ENCODE measurements at places on chromosomes 2 and 18.

- no peak for DNase-seq
Measured at GRCh38 chr18:77144046-77144445, 11.5 kb upstream of the MBP start.

DNA sequence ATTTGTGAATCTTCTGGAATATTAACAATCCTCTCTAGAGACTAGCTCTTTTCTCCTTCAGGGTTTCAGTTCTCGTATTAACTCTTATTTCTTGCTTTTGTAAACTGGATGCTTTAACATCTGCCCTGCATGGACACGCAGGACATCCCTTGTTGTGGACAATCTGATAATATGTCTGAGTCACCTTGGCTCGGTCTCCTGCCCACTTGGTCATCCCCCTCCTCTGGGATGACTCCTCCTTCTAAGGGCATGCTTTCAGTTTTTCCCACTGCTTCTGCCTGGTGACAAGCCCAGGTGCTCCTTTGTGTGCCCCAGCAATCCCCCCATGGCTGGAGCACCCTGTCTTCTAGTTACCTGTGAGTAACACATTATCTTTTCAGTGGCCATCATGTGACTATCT is 460.5 kb downstream of the DSC3 start:
- no peak for DNase-seq

DNA sequence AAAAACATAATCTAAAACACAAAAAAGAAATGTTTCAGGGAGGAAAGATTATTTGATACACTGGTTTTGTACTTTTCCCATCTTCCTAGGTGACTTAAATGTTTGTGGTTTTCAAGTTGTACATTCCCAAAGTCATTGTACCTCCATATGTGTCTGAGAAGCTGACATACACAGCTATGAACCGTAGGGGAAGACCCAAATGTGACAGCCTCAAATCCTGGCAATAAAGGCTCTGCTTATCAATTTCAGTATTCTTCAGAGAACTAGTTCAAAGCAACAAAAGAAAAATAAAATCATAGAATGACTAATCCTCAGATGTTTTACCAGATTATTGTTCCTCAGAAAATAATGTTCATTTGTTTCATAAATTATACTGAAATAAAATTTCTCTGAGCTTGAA is 2.5 kb downstream of the DYNC2LI1 start:
- no peak for DNase-seq

- no peak for DNase-seq
Measured at GRCh38 chr2:99088017-99088416, 53.5 kb upstream of the C2orf15 start.

DNA sequence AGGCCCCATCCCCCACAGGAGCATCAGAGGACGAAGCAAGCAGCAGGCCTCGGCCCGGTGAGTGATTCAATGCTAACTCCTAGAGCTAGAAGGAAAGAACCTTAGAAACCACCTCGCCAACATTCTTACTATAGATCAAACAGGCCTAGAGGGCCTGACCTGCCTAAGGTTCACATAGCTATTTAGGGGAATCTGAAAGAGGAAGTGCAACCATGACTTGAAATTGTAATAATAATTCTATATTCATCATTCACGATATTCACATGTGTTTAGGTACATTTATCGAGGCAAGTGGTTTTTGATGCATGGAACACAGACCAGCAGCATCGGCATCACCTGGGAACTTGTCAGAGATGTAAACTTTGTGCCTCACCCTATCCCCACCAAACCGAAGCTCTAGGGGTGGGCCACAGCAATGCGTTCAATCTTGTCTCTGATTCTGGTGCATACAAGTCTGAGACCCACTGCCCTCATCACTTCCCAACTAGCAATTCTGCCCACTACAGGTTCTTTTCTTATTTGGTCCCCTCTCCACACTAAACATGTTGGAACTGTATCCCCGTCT is 78.0 kb upstream of the DNMT3A start:
- no peak for DNase-seq

- DNase-seq: no peak
Measured at GRCh38 chr2:109666466-109666865, 52.3 kb downstream of the SOWAHC start.

- peak; percentile 68 for DNase-seq
Measured at GRCh38 chr2:176157499-176158185, 535 bp downstream of the HOXD3 start.

DNA sequence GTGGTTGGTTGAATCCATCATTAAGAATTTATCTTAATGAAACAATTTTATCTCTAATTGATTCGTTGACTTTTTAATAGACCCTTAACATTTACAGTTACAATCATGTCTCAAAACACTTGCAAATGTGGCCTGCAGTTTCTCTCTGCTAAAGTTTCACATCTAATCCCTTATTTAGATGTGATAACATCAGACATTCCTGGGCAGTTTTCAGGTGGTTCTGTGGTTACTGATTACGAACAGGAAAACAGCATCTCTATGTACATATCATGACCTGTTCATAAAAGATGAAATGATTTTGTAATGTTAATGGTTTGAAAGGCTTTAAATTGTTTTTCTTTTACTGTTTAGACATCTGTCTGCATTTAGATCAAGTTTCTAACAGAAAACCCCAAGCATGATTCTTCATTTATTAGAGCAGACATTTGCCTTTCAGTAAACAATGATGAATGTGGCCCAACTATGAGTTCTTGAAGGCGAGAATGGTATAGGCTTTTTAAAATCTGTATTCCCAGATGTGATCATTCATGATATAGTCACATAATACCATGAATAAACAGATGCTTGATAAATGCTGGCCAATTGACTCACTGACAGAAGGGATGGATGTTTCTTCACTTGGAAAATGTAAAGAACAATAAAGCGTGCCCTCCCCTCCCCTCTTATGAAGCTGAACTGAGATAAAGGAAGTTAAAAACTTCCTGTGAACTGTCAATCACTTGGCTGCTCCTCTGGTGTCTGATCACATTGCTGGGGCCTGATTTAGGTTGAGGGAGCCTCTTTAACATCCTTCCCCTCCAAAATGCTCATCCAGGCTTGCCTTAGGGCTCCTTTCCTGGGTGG is 3.5 kb downstream of the CAPN14 start:
- DNase-seq: no peak

DNA sequence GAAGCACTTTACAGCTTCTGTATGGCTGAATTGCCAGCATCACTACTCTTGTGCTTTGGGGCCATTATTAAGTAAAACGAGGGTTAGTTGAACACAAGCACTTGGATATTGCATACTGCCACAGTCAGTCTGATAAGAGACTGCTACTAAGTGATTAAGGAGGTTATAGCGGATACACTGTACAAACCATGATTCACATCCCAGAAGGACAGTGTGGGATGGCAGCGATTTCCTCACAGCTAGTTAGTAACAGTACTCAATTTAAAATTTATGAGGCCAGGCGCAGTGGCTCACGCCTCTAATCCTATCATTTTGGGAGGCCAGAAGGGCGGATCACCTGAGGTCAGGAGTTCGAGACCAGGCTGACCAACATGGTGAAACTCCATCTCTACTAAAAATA is 2.6 kb upstream of the BMPR2 start:
- no peak for DNase-seq

DNA sequence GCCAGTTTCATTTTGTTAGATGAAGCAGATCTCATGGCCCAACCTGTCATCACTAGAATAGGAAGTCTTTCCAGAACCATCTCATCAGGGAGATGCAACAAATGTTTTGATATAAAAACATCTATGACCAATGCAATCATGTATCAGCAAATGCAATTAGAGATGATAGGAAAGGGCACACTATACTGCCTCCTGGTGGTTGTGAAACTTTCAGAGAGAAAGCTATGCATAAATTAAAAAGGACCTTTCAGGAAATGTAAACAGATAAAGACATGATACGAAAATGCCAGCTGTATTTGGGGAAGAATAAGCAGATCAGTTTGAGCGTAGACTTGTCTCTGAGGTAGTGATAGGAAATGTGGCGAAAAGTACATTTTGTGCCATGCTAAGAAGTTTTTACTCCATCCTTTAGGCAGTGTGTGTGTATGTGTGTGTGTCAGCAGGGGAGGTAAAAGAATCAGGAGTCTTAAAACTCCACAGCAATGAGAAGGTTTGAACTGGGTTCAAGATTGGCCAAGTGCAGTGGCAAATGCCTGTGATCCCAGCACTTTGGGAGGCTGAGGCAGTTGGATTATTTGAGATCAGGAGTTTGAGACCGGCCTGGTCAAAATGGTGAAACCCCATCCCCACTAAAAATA is 479.3 kb downstream of the CPS1 start:
- no peak for DNase-seq

DNA sequence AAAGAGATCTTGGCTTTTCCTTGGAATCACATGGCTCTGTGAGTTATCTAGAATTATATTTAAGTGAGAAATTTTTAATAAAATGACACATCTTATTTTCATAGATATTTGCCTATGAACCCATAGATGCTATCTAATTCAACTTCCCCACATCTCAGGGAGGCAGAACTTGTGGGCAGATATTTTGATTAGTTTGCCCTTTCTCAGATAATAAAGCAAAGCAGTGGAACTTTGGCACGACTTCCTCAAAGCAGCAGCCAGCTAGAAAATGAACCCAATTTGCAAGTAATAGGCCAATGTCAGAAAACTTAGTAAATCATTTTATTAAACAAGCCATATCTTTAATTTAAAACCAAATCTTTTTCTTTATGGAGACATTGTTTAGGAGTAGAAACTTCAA is 32.7 kb downstream of the RAB27B start:
- no peak for DNase-seq

DNA sequence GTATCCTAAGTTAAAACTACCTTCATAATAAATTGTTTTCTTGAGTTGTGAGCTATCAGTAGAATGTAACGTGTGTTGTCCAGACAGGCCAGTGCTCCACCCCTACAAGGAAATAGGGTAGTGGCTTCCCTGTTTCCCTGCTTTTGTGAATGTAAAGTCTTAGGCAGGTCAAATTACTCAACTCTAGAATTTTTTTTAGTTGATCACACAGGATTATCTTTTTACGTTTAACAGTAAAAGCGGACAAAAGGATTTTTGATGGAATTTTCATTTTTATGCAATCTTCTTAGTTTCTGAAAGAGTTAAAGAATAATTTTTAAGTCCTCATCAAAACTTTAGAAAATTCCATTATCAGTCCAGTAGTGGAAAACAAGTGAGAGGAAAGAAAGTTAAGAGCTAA is 38.2 kb downstream of the GPD2 start:
- DNase-seq: no peak

DNA sequence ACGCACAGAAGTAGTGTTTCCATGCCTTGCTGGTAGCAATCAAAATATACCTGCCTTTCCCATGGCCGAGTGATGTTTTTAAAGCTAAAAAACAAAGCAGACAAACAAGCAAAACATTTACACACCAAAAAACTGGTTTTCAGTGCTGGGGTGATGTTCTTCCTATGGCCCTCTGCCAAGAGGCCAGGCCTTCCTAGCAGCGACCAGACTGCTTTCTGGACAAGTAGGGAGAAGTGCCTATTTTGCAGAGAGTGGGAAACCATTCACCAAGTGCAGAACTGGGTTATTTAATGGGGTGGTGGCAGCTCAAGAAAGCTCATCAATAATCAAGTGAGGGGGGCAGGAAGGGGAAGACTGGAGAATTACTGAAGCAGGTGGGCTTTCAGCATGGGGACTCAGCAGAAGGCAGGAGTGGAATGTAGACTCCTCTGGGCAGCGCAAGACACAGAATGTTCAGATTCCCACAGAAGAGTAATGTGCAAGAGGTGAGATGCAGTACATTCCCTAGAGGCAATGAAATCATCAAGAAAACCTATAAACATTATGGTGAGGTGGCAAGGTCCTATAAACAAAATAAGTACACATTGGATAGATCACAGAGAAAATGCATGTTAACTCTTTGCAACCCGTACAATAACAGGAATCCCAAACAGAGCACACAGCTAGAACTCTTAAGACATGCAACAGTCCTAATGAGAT is 44.0 kb downstream of the CPO start:
- no peak for DNase-seq

DNA sequence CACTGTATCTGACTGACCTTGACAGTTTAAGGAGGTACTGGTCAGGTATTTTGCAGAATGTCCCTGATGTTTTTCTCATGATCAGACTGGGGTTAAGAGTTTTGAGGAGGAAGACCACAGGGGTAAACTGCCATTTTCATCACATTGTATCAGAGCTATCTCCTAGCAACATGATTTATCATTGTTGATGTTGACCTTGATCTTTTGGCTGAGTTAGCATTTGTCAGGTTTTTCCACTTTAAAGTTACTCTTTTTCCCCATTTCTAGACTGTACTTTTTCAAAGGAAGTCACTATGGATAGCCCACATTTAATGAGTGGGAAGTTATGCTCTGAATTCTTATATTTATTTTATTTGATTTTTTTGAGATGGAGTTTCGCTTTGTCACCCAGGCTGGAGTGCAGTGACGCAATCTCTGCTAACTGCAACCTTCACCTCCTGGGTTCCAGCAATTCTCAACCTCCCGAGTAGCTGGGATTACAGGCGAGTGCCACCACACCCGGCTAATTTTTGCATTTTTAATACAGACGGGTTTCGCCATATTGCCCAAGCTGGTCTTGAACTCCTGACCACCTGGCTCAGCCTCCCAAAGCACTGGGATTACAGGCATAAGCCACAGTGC is 17.7 kb upstream of the SLC39A10 start:
- no peak for DNase-seq

All from NCI-H345 (cell line).